Pancreas (tissue), 10 donors: ENCODE measurements at places on chromosomes 12 and 14. TPM values are rescaled to one million over a fixed set of nuclear protein-coding genes. Genes with fewer than 3 reads are reported as not detected.

GRCh38 chr14:21026988-21027315 is 2.1 kb upstream of the NDRG2 start:
- no peak overlapping the region for H3K27ac ChIP-seq
- H3K4me3 ChIP-seq, result no peak overlapping the region
- DNase-seq, result no peak

GRCh38 chr12:96473394-96474093 is 15.8 kb upstream of the CFAP54 start:
- no peak overlapping the region for H3K27ac ChIP-seq
- no peaks in the 10 kb centered on the region for H3K4me1 ChIP-seq
- DNase-seq, result no peak

DNA sequence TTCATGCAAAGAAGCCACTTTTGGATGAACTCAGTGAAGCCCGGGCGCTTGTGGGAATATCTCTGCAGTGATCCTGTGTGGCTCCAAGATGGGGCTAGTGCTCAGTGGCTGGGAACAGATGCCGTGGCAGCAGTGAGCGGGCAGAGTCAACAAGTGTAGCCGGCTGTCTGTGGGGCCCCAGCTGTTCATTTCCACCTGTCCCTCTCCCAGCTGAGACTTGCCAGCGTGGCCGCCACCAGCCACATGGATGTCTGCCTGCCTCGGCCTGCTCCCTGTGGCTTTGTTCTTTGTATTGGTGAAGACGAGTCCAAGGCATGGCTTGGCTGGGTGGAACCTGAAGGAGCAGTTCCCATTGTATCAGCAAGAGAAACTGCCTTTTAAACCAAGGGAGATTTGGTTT is 77.3 kb downstream of the NOS1 start:
- no peak for DNase-seq
- no peaks in the 10 kb centered on the region for H3K27me3 ChIP-seq
- no peak overlapping the region for H3K27ac ChIP-seq
- H3K36me3 ChIP-seq, result no peaks in the 10 kb centered on the region

- DNase-seq, result peak; percentile 61
- no peaks in the 10 kb centered on the region for H3K4me1 ChIP-seq
- no peak overlapping the region for H3K27ac ChIP-seq
- no peaks in the 10 kb centered on the region for H3K27me3 ChIP-seq
These were observed 40.1 kb upstream of the CISTR start for GRCh38 chr12:53791735-53792326.

DNA sequence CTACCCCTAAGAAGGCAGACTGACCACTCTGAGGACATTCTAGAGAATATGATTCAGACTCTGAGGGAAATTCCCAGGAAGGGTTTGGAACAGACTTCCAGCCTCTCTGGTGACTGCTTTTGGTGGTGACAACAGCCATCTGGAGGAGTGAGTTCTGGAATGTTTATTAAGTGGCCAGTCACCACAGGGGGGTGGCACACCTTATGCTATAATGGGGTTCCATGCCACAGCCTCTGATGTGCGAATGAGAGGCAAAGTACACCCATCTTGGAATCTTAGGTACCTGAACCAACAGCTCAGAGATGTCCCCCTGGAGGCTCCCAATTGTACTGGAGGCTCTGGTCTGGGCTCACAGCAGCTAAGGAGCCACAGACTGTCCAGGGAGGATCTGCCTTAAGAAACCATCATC is 9.5 kb upstream of the TINF2 start:
- H3K27me3 ChIP-seq, result no peaks in the 10 kb centered on the region
- H3K4me1 ChIP-seq, result no peaks in the 10 kb centered on the region
- DNase-seq, result no peak
- no peak overlapping the region for H3K27ac ChIP-seq

DNA sequence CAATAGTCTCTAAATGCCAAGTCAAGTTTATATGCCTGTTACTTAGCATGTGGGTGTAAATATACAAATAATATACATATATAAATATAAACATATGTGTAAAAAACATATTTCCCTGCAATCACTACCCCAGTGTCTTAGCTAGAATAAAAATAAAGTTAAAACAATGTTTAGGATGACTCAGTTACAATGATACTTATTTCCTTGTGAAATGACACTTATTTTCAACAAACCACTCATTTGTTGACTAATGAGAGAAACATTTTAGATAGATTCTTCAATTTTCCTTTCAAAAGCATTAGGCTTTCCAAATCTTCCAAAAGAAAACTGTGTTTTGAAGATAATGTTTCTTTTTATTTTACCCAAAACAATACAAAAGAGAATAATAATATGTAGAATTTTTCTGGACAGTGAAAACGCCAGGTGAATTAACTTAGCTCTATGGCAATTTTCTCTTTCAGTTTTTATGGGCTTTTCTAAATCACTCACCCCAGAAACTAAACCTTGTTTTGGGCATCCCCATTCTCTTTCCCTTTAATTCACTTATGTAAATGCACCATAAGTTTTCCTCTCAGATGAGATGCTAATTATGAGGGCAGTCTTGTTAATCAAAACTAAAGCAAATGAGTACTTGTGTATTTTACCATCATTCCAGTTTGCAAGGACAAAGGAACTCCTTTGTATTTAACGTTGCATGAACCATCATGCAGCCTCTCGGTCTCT is 465.9 kb downstream of the BCAT1 start:
- no peaks in the 10 kb centered on the region for H3K4me1 ChIP-seq
- DNase-seq, result no peak
- H3K36me3 ChIP-seq, result no peaks in the 10 kb centered on the region
- H3K4me3 ChIP-seq, result no peak overlapping the region

DNA sequence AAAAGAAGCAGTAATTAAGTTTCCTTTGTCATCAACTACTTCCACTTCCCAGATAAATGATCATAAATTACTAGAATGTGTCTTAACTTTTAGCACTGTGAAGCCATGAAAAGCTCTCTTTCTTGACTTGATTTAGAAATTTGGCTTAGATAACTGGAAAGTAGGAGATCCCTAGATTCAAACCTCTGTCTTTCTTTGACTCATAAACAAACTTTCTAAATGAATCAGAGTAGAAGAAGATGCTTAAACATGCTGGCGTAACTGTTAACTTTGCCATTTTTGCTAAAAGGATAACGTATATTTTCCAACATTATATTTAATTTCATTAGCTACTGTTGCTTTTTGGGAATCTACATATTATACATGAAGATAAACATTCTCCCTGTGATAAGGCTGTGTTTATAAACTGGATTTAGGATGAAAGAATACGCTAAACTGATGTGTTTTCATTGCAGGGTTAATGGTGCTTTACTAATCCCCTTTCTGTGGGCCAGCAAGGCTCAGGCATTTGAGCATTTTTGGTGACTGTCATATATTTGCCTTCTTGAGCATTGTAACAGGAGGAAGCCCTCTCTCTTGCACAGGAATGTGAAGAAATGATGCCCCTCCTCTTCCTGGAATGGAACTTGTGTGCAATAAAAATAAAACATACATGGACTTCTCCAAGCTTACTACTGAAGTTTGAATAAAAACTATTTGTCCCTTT is 301.4 kb downstream of the BMP4 start:
- no peak for DNase-seq
- no peaks in the 10 kb centered on the region for H3K27me3 ChIP-seq
- H3K4me1 ChIP-seq, result no peaks in the 10 kb centered on the region

DNA sequence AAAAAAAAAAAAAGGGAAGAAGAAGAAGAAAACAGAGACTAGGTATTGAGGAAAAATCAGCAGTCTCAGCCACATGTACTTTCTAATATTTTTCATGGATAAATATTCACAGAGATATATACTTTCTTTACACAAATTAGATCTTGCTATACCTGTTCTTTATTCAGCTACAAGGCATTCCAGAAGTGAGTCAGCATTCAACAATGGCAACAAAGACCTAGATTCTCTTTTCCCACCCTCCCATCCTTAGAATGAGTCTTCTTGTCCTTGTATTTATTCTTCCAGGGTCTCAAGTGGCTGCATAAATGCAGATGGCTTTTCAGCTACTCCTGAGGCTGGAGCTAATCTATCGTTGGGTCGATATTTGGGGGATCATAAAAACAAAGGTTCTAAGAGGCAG is 93.0 kb downstream of the NT5DC3 start:
- no peaks in the 10 kb centered on the region for H3K4me1 ChIP-seq
- H3K27me3 ChIP-seq, result no peaks in the 10 kb centered on the region
- H3K27ac ChIP-seq, result no peak overlapping the region
- no peak for DNase-seq
- no peaks in the 10 kb centered on the region for H3K36me3 ChIP-seq

Gene CCDC196
- total RNA-seq, result 1.1 TPM

DNA sequence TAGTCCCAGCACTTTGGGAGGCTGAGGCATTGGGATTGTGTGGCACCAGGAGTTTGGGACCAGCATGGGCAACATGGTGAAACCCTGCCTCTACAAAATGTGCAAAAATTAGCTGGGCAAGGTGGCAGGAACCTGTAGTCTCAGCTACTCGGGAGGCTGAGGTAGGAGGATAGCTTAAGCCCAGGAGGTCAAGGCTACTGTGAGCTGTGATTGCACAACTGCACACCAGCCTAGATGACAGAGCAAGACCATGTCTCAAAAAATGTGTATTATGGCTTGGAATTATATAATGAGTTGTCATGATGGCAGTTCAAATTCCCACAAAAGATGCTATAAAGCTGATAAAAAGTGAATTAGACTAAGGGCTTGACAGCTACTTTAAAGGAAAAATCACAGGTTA is 20.6 kb upstream of the TMPRSS12 start:
- no peaks in the 10 kb centered on the region for H3K27me3 ChIP-seq
- no peaks in the 10 kb centered on the region for H3K36me3 ChIP-seq
- H3K4me3 ChIP-seq, result no peak overlapping the region
- no peak for DNase-seq
- peaks cover 3% of the 10 kb centered on the region for H3K4me1 ChIP-seq

DNA sequence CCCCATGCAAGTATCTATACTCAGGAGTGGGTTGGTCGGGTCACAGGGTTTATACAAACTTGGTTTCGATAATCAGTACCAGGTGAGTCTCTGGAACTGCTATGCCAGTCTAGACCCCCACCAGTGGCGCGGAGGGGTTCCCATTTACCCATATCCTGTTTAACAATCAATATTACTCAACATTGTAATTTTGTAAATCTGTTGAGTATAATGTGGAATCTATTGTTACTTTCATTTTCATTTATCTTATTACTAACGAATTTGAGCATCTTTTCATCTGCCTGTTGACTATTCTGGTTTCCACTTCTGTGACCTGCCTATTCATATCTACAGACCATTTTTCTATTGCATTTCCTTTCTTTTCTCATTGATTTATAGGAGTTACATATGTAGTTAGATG is 275.2 kb upstream of the CRY1 start:
- no peaks in the 10 kb centered on the region for H3K27me3 ChIP-seq
- H3K4me1 ChIP-seq, result no peaks in the 10 kb centered on the region
- DNase-seq, result no peak
- no peak overlapping the region for H3K27ac ChIP-seq

Gene MMP17
- 1.7 TPM for total RNA-seq

GRCh38 chr12:65276916-65277530 is 1.5 kb upstream of the MSRB3 start:
- no peak for DNase-seq
- no peaks in the 10 kb centered on the region for H3K36me3 ChIP-seq
- H3K27me3 ChIP-seq, result no peaks in the 10 kb centered on the region
- H3K4me1 ChIP-seq, result no peaks in the 10 kb centered on the region
- H3K27ac ChIP-seq, result no peak overlapping the region

Gene RAB15
- total RNA-seq, result 18.8 TPM

DNA sequence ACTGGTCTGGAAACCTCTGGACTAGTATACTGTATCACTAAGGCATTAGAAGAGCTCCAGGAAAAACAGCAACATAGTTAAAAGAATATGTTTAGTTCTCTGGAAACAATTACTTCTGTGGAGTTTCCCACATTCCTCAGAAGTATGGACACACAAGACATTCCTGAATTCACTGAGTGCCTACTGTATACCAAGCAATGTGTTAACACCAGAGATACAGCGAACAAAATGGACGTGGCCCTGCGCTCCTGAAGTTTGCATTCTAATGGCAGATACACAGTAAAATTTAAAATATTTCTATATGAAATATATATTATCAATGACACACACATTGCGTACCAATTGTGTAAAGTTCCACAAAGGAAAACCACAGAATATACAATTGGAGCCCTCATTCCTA is 1.1 kb downstream of the ANGEL1 start:
- H3K4me3 ChIP-seq, result peak overlapping the region; percentile 70
- H3K27ac ChIP-seq, result peak overlapping the region; percentile 91
- peaks cover 22% of the 10 kb centered on the region for H3K4me1 ChIP-seq
- no peak for DNase-seq

GRCh38 chr12:47651368-47652254 is 54.2 kb downstream of the RPAP3 start:
- H3K27me3 ChIP-seq, result no peaks in the 10 kb centered on the region
- peak; percentile 59 for DNase-seq
- H3K27ac ChIP-seq, result peak overlapping the region; percentile 55

GRCh38 chr12:49972129-49972528 is 618 bp upstream of the AQP6 start:
- no peaks in the 10 kb centered on the region for H3K4me1 ChIP-seq
- H3K27ac ChIP-seq, result no peak overlapping the region
- DNase-seq, result no peak
- H3K27me3 ChIP-seq, result no peaks in the 10 kb centered on the region
- no peak overlapping the region for H3K4me3 ChIP-seq

- no peak overlapping the region for H3K4me3 ChIP-seq
- no peak overlapping the region for H3K27ac ChIP-seq
- no peak for DNase-seq
- no peaks in the 10 kb centered on the region for H3K36me3 ChIP-seq
- no peaks in the 10 kb centered on the region for H3K4me1 ChIP-seq
- H3K27me3 ChIP-seq, result no peaks in the 10 kb centered on the region
These were observed 45.8 kb upstream of the POC1B start for GRCh38 chr12:89571491-89572195.

- H3K36me3 ChIP-seq, result no peaks in the 10 kb centered on the region
- H3K27ac ChIP-seq, result no peak overlapping the region
- peak; percentile 55 for DNase-seq
- no peaks in the 10 kb centered on the region for H3K4me1 ChIP-seq
These were observed 110.0 kb downstream of the CCDC60 start for GRCh38 chr12:119444462-119445044.

DNA sequence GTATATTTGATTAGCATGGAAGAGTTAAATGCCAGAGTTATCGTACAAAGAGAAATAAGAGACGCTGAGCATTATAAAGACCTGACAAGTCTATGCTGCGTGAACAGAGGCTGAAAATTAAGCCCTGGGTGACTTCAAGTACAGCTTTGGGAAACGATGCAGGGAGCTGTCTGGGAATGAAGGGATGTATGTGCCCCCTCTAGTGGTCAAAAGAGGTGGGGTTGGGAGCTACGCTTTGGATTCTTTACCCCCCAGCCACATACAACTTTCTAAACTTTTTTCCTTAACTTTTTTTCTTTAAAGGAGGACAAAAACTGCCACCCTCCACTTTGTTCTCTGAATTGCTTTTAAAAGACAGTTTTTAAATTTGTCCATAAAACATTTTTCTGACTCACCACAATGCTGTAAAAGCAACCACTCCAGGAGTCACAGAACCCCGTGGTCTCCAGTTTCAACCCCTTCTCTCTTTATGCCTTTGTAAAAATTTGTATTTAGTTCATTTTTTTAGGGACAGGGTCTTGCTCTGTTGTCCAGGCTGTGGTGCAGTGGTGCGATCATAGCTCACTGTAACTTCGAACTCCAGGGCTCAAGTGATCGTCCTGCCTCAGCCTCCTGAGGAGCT is 59.4 kb downstream of the ZNF664 start:
- no peak overlapping the region for H3K4me3 ChIP-seq
- H3K4me1 ChIP-seq, result no peaks in the 10 kb centered on the region
- DNase-seq, result peak; percentile 35
- H3K36me3 ChIP-seq, result no peaks in the 10 kb centered on the region
- no peak overlapping the region for H3K27ac ChIP-seq
